ENCODE measurements at places on chromosomes 7 and 10.

- no peak for DNase-seq
These were observed 20.6 kb upstream of the WASL start for GRCh38 chr7:123769371-123769770.

- no peak for DNase-seq
These were observed 61.5 kb downstream of the HELLS start for GRCh38 chr10:94607111-94607510.

- peak; percentile 35 for DNase-seq
These were observed 10.7 kb upstream of the SLIT1 start for GRCh38 chr10:97196223-97197029.

DNA sequence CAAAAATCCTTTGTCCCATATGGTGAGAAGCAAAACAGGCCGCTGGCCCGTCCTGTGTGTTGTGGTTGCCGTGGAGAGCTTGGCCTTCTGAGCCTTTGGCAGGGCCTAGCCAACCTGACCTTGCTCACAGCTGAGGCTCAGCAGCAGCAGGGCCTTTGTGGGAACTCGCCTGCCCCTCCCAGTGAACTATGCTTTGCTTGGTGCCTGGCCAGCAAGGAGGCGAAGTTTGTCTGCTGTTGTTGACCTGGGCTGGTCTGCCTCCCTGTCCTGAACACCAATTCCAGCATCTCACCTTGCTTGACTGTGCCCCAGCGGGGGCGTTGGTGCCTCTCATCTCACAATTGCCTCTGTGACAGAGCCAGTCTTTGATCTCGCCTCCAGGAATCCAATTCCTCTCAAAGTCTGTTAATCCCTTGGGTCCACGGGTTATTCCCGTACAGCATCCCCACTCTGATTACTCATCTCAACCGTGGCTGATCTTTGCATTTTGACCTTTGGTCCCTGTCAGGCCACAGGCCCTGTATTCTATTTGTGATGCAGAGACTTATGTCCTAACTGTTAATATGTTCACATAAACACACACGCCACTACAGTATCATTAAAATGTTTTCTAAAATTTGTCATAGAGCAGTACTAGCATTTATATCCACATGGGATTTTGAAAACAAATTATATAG is 22.6 kb downstream of the EPDR1 start:
- no peak for DNase-seq

- DNase-seq = no peak
These were observed 13.1 kb downstream of the PLCE1 start for GRCh38 chr10:94006591-94007550.

- no peak for DNase-seq
These were observed 53.1 kb downstream of the SHOC2 start for GRCh38 chr10:110972231-110973134.

GRCh38 chr10:4649471-4649870 is 176.5 kb upstream of the AKR1E2 start:
- DNase-seq = no peak

- no peak for DNase-seq
These were observed 144.2 kb downstream of the BMS1 start for GRCh38 chr10:42926843-42927242.

GRCh38 chr7:17062151-17063044 is 180.6 kb upstream of the AGR3 start:
- no peak for DNase-seq

- DNase-seq = no peak
These were observed 73.9 kb downstream of the PRLHR start for GRCh38 chr10:118521415-118522117.

DNA sequence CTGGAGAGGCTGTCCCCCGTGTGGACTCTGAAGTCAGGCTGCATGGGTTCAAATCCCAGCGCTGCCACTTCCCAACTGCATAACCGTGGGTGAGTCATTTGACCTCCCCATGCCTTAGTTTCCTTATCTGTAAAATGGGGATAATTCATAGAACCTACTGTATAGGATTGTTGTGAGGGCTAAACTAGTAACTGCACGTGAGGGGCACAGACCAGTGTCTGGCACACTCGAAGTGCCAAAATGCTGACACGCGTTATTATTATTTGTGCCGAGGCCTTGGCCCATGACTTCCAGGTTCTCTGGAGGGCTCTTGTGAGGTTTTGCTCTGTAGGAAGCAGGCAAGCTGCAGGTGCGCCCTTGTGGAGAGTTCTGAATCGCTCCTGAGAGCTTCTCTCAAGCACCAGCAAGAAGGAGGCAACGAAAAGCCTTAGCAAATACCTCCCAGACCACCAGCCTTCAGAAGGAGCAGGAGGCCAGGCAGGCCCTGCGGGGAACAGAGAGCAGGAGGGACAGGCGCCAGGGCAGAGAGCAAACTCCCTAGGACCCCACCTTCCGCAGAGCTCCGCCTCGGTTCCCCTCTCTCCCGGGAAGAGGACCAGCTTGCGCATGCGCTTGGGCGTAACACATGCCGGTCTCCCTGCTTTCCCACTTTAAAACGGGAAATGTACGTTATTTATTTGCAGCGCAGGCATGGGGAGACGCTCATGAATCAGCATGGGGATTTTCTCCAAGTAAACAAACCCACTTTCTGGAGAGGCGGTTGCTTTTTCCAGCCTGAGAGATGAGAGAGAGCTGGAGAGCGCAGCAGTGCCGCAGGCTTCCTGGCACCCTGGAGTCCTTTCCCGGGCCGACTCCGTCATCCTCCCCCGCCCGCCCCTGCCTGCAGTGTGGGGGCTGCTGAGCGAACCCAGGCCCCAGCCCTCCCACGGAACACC is 39.6 kb downstream of the SORCS3 start:
- DNase-seq = no peak

GRCh38 chr10:79116801-79117723 is 48.3 kb downstream of the ZMIZ1 start:
- no peak for DNase-seq

GRCh38 chr7:5636446-5636835 is 145.0 kb downstream of the RNF216 start:
- no peak for DNase-seq

GRCh38 chr10:30417301-30417700 is 16.7 kb upstream of the MAP3K8 start:
- DNase-seq = no peak

DNA sequence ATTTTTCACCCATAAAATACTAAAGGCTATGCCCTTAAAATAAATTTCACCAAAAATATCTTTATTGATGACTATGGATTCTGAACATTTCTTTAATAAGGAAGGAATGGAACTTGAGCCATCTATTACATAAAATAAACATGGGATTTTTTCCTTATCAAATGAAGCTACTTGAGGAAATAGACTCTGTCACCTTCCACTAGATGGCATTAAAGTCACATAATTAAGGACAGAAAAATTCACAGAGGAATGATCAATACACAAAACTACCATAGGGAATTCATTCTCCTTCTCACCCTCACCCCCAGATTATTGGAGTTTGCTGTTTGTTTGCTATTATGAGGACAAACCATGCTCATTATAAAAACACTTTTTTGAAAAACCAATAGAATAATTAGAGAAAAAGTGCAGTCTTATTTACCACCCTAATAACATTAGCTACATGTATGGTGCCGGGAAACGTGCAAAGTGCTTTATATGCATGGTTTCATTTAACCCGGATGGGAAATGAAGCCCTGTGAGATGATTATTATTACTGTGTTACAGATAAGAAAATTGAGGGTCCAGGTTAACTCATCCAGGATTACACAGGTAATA is 21.1 kb upstream of the FOXI2 start:
- no peak for DNase-seq

DNA sequence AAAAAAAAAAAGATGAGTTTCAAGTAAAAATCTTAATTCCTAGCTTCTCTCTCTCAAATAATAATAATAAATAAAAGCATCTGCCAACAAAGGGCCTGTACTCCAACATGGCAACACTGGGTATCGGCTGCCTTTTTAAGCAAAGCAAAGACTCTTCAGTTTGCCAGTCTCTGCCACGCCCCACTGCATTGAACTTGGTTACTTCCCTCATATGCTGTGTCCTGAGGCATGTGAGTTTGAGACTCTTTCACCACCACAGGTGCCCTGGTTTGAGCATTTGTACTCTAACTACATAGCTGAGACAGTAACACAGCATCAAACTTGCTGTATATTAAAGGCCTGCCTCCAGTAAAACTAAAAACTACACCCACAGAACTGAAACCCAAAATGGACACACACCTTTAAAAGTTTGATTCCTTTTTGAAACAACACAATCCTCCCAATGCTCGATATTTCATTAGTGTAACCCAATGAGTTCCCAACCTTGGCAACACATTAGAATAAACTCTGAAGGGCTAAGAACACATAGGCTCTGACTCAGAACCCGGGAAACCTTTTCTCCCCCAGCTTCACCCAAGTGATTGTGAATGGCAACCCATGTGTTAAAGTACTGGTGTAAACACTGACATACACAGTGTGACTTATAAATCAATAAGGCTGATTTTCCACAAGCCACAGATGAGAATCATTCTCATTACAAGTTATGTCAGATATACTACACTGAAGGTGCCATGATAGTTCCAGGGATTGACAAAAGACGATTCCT is 12.0 kb downstream of the JAZF1 start:
- DNase-seq = no peak

GRCh38 chr7:26199301-26200037 is 1.1 kb downstream of the HNRNPA2B1 start:
- DNase-seq = peak; percentile 28

- DNase-seq = no peak
These were observed 242.5 kb downstream of the REEP3 start for GRCh38 chr10:63763744-63764143.

DNA sequence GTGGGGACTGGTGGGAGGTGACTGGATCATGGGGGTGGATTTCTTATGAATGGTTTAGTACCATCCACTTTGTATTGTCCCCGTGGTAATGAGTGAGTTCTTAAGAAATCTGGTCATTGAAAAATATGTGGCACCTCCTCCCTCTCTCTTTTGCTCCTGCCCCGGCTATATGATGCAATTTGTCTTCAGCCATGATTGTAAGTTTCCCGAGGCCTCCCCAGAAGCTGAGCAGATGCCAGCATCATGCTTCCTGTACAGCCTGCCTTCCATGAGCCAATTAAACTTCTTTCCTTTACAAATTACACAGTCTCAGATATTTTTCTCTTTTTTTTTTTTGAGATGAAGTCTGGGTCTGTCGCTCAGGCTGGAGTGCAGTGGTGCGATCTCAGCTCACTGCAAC is 2.6 kb upstream of the KDM7A start:
- DNase-seq = no peak

DNA sequence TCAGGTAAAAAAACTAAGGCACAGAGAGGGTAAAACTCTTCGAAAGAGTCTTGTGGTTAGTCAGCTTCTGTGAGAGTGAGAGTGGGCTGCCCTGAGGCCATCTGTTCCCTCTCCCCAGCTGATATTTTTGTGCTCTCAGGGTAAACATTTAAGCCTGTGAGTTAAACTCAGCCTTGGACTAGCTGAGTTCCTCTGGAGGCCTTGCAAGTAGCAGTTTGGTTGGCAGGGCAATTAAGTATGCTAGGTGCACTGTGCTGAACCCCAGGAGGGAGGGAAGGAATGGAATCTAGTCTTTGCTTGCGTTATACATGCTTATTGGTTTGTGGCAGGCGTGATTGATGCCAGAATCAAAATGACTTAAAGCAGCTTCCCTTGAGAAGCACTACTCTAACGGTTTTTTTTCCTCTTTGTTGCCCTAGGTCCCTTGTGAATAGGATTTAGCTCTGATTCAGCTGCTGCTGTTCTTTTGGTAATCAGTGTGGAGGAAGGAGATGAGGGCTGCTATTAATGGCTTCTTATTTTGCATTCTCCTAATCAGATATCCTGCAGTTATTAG is 140.2 kb downstream of the AUTS2 start:
- DNase-seq = no peak

DNA sequence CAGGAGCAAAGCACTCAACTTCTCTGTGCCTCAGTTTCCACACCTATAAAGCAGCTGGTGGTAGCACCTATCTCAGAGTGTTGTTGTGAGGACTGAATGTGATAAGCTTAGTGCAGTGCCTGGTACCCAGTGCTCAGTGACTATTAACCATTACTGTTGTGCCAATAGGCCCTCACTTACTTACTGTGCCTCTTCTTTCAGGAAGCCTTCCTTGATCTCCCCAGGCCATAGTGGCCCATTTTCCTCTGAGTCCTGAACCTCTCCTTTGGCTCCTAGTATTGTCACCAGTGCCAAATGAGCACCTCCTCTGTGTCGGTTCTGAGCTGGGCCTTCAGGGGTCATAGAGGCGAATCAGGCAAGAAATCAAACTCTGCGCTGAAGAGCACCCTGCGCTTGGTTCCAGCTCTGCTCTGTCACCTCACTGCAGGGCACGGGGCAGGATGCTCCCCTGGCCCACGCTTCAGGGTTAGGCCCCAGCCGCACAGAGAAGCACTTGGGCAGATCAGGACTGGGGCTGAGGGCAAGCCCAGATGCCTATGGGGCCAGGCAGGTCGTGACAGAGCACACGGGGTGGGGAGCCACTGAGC is 2.5 kb downstream of the CALHM1 start:
- DNase-seq = no peak

- no peak for DNase-seq
These were observed 369.6 kb downstream of the FRMD4A start for GRCh38 chr10:13961097-13961496.

- no peak for DNase-seq
These were observed 20.8 kb upstream of the OPTN start for GRCh38 chr10:13078912-13079775.

- no peak for DNase-seq
These were observed 244.5 kb downstream of the KIAA1217 start for GRCh38 chr10:24453404-24453830.

- DNase-seq = no peak
These were observed 122.8 kb upstream of the CTTNBP2 start for GRCh38 chr7:117995850-117996650.

- no peak for DNase-seq
These were observed 886.1 kb downstream of the SORCS1 start for GRCh38 chr10:106278383-106278782.

DNA sequence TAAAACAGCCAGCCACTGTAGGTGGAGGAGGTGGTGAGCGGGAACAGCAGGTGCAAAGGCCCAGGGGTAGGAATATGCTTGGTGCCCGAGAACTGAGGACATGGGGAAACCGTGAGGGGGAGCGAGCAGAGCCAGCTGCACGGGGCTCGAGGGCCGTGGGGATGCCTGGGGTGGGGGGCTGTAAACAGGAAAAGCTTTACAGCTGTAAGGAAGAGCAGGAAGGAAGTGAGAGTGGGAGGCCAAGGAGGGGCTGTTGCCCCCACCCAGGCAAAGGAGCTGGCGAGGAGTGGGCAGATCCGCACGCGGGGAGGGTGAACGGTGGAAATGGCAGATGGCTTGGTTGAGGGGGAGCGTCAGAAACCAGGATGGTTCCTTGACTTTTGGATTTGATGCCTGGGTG is 34.4 kb downstream of the ZMIZ1 start:
- no peak for DNase-seq

GRCh38 chr10:104326991-104327610 is 11.2 kb downstream of the ITPRIP start:
- DNase-seq = no peak

- no peak for DNase-seq
These were observed 16.2 kb upstream of the SPOCK2 start for GRCh38 chr10:72104472-72105097.
